Stimulated activated CD8-positive, alpha-beta memory T cell treated with anti-CD3 and anti-CD28 coated beads, Interleukin-15, amount 100 ng/mL, for 4 hours (primary cell): ENCODE measurements at places on chromosomes 4 and X.

- no peak for DNase-seq
These were observed 339.3 kb upstream of the F9 start for GRCh38 chrX:139191286-139191685.

DNA sequence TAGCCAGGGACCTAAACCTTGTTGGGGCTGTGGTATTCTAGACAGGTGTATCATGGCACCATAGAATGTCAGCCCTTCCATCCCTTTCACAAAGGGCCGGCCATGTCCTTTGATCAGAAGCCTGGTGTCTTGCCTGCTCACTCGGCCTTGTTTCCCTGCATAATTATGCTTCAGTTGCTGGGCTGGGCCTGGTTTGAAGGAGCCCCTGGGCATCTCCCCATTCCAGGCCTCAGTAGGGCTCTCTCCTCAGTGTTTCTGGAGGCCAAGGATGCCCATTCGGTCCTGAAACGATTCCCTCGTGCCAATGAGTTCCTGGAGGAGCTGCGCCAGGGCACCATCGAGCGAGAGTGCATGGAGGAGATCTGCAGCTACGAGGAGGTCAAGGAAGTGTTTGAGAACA lies 4.5 kb downstream of the PRRG3 start:
- DNase-seq, result no peak

DNA sequence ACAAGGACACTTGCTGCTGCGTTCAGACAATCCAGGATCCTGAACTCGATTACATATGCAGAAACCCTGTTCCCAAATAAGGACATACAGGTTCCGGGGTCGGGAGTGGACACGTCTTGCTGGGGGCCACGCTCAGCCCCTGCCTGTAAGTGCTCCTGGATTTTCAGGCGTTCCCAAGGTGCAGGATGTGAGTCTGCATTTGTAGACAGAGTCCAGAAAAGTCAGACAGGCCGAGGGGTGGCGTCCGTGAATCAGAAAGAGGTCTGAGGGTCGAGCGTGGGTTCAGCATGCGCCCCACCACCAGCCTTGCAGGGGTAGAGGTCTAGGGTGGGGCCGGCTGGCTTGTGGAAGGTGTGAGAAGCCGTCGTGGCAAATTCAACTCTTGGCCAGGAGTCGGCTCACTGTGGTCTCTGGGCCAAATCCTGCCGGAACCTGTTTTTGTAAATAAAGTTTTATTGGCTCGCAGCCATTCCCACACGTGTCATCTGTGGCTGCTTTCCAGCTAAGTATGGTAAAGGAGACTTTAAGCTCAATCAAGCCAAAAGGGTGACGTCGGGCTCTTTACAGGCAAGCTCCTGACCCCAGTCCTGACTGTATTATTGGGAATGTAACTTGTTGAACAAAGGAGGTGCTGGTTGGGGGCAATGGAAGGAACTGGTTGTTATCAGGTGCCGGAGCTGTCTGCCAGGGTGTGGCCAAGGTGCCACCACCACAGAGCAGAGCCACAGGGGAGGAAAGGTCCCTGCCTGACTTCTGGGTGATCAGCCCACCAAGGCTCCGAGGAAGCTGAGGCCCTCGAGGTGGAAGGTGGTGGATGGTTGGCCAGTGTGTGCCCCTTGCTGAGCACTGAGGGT lies 7.4 kb downstream of the DOK7 start:
- DNase-seq, result no peak

GRCh38 chr4:122305853-122306252 lies 73.0 kb upstream of the ADAD1 start:
- DNase-seq, result no peak

DNA sequence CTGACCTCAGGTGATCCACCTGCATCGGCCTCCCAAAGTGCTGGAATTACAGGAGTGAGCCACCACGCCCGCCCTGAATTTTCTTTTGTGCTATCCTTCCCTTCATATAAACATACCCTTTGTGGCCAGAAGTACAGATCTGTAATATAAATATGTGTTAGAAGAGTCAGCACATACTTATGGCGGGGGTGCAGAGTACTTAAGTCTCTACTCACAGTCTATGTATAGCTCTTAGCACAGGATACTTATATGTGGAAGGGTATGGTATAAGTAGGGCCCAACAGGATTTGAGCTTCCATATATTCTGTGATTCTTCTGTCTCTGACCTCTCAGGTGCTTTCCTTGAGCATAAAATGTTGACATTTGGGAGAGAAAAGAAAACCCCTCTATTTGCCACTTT lies 18.2 kb downstream of the CXorf58 start:
- no peak for DNase-seq

- no peak for DNase-seq
These were observed 2614.2 kb downstream of the PCDH7 start for GRCh38 chr4:33334416-33334815.

DNA sequence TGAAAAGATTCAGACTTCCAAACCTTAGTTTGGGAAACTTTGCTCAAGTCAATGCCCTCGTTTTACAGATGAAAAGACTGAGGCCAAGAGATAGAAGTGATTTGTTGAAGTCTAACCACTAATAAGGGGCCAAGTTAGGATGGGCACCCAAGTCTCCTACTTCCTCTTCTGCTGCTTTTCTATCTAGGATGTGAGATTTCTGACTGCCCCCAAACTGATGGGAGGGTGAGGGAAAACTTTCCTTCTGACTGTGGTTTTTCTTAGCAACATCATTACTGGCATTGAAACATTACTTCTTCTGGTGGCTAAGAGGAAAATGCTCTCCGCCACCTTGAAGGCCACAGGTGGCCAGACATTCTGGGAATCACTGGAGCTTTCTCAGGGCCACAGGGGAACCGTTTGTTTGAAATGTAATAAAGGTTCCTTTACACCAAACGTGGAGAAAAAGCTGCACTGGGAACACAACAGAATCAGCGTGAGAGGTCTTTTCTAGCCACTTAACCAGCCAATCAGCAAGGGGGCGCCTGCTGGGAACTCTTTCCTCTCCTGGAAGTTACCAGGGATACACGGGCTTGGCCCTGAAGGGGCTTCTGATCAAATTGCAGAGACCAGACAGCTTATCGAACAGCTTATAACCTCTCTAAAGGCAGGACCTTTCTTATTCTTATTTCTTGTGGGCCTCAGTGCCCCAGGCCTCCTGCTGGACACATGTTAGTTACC lies 115.9 kb upstream of the TEX13D start:
- no peak for DNase-seq

DNA sequence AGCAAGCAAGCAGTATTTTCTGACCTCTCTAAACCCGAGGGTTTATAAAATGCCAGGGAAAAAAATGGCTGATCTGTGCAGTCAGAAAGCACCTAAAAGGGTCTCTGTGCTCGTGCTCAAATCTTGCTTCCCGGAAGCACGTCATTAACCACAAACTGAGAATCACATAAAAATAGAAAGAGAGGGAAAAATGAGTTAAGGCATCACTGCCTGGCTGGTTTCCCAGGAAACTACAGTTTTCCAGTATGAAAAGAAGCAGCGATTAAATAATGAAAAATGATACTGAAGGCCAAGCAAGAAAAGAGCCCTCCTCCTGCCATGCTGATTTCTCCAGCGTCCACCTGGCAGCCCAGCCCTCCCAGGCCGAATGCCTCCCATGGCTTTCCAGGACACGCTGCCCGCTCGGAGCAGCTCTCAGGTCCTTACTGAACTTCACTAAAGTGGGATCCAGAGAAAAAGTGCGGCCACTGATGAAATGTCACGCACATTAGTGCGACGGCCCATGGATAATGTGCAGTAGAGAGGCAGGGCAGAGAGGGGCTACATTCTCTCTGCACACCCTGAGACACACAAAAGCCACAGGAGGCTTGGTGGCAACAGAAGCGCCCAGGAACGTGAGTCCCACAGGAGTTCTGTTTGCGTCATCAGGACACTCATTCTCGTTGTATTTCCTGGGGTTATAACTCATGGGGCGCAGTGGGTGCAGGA lies 80.4 kb downstream of the WFS1 start:
- DNase-seq, result no peak

- no peak for DNase-seq
These were observed 258.3 kb upstream of the GABRA2 start for GRCh38 chr4:46648088-46648744.

DNA sequence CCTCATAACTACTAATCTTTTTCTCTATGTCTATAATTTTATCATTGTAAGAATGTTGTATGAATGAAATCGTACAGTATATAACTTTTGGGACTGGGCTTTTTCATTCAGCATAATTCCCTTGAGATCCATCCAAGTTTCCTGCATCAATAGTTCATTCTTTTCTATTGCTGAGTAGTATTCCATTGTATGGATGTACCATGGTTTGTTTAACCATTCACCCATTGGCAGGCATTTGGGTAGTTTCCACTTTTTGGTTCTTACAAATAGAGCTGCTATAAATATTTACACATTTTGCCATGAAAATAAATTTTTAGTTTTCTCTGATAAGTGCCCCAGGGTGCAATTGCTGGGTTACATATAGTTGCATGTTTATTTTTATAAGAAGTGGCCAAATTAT lies 659.8 kb downstream of the RAPGEF2 start:
- no peak for DNase-seq

DNA sequence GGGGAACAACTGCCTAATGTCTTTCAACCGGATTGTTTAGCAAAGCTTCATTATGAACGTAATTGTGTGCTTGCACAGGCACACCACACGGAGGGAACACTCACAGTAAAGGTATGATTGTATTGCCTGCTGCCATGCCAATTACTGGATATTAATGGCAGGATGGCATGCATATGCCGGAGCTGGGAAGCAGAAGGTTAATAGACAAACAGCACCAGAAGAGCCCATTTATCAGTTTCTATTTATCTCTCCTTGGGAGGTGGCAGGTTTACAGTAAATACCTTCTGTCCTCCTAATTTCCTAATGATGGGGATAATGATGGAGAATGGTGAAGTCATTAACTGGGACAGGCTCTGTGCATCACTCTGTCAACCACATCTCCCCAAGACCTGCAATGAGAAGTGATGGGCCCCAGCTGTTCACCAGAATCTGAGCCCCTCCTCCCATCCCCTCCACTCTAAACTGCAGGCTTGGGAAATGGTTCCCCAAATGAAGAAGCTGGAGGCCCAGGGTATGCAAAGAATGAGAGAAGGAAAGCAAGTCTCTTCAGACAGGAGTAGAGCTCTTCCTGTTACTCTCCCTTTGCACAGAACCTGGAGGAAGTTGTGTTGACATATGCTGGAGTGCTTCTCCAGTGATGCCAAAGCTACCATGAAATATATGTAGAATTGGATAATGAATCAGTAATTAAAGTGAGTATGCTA lies 160.8 kb downstream of the NAA11 start:
- no peak for DNase-seq

DNA sequence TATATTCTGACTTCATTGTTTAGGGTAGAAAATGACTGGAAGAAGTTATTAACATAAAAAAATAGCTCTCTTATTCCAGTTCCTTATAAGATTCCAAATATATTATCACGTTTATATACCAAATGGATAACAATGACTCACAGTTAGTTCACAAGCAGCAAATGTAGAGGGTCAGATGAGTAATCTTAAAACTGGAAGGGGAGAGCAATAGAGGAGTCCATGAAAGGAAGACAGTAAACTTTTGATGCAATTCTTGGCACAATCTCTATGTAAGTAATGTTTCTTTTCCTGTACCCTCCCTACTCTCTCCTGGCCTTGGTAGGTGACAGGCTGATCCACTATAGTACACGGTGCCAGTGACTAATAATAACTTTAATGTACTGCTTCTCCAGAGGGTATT lies 259.0 kb upstream of the TRPC5 start:
- no peak for DNase-seq

- no peak for DNase-seq
These were observed 153.8 kb downstream of the AREG start for GRCh38 chr4:74598611-74599325.

DNA sequence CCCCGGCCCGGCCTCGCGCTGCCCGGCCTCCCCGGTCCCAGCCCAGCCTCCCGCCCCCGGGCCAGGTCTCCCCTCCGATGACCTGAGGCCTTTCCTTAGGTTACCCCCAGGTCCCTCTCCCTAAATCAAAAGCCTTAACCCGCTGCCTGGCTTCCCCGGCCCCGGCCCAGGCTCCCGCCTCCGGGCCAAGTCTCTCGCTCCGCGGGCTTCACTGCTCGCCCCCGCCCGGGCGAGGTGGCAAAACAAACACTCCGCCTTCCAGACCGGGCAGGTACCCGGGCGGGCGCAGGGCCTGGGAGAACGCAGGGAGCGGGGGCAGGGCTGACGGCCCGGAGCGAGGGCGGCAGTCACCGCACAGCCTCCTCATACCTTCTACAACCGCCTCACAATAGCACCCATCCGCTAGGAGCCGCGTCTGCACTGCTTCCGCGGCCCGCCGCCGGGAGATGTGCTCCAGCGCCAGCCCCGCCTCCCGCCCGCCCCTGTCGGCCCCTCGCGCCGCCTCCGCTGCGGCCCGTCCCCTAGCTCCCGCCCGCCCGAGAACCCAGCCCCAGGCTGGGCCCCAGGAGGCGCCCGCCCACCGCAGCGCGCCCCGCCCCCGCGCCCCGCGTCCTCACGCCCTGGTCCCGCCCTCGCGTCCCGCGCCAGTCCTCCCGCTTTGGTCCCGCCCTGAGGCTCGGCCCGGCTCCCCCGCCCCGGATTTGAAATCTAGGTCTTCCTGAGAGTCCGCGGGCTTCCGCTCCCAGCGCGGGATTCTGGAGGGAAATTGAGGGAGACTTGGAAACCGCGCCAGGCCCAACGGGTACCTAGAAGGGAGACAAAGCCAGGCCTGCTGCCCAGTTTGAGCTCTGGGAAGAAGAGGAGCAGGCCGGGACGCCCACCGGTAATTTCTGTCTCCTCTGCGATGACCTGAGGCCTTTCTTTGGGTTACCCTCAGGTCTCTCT lies at the start of the genes CASP3 and PRIMPOL:
CASP3 (minus strand) TSS at position 422 of the 945 bp plus-strand sequence. CDS start 10,994 bp downstream, outside the sequence.
PRIMPOL (plus strand) TSS at position 713 of the 945 bp plus-strand sequence. CDS start 7,403 bp downstream, outside the sequence.
- DNase-seq, result peak; percentile 94

GRCh38 chrX:139196890-139197289 lies 333.6 kb upstream of the F9 start:
- DNase-seq, result no peak

DNA sequence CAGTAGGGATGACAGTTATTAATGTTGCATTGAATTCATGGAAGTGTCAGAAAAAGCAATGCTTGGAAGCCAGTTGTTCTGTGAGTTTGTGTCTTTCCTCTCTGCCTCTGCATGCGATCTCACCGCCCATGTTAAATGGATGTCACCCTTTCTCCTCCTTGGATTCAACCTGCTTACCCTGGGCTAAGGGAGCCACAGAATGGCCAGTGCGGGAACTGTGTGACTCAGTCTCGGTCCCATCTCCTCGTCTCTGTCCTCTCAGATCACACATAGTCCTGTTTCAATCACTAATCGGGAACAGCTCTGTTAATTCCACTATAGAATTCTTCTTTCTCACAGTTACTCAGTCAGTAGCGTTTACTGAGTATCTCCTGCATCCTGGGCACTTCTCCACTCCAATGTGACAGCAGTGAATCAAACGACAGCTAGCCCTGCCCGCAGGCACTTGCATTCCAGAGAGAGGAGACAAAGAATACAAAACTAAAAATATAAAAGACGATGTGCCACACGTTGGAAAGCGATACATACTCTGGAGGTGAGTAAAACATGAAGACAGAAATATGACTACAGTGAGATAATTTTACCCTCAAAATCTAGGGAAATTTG lies 53.6 kb upstream of the TLR3 start:
- no peak for DNase-seq

- DNase-seq, result no peak
These were observed 55.1 kb downstream of the SH3RF1 start for GRCh38 chr4:169215656-169216055.
